ENCODE measurements at places on chromosomes 7 and 10.

DNA sequence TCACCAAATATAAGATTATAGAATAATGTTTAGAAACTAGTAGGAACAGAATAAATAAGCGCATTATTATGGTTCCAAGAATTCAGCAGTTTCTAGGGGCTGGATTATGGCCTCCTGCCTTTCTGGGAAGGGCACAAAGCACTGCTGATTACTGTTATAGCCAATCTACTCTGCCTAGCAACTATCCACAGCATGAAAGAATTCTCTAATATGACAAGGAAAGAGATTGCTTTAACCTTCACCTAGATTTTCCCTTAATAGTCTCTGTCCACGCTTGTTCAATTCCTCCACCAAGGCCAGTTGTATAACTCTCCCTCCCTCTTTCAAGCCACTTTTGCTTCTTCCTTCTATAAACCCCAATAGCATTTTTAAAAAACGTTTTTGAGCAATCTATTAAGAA, 1033.6 kb upstream of the LRRTM3 start:
- H3K27me3 ChIP-seq = no peaks in the 10 kb centered on the region
- no peak overlapping the region for H3K4me3 ChIP-seq
- H3K36me3 ChIP-seq = no peaks in the 10 kb centered on the region
- H3K27ac ChIP-seq = no peak overlapping the region

DNA sequence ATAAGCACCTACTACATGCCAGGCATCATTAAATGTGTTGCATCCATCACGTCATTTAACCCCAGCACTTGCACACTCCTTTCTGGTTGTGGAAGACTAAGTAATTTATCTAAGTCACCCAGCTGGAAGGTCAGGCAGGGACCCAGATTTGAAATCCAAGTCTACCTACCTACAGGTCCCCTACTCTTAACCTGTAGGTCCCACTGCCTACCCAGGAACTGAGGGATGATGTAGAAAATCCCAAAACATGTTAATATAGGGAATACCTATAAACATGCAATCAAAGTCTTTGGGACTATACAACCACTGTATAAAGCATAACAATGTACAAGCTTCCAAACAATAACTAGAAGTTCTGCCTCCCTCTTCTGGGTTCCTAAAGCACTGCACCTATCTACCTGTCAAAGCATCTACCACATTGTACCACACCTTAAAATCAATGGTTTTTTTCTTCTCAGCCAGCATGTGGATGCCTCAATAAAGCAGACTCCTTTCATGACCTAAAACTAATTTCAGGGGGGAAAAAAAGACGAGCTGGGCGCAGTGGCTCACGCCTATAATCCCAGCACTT, 5.6 kb downstream of the IL6 start:
- no peaks in the 10 kb centered on the region for H3K27me3 ChIP-seq
- H3K27ac ChIP-seq = no peak overlapping the region
- no peak for DNase-seq
- no peaks in the 10 kb centered on the region for H3K36me3 ChIP-seq
- H3K4me3 ChIP-seq = no peak overlapping the region

- H3K4me1 ChIP-seq = peaks cover 15% of the 10 kb centered on the region
- DNase-seq = no peak
- H3K4me3 ChIP-seq = no peak overlapping the region
- no peaks in the 10 kb centered on the region for H3K27me3 ChIP-seq
Observed at GRCh38 chr7:135977742-135978066, 545 bp upstream of the MTPN start.

DNA sequence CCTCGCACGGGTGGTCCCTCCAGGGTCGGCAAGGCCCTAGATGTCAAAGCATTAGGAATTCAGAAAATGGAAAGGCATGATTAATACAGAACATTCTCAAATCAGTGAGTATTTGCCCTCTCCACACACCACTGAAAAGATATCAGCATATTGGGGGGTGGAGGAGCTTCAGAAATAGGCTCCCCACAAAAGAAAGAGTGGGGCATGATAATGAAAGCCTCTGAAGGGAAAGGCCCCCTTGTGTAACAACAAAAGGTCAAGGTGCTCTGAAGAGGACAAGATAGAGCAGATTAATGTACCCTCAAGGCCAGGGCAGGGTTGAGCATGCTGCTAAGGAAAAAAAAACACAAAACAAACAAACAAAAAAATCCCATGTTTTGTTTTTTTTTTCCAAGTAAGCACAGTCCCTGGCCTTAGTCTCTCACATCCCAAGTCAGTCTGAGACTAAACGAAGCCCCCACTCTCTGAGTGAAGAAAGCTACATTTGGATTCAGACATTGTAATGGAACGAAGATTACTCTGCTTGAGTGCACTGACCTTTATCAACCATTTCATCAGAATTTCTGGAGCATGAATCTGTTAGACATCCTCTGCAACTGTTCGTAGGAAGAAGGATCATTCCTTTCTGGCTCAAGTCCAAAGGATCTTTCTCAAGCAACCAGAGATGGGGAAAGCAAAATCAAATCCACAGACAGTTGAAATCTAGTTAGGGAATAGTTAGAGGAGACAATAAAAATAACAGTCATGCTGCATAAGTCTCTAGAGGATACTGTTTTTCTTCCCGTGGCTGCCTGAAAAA, 27.4 kb upstream of the DGKI start:
- DNase-seq = no peak
- H3K4me3 ChIP-seq = no peak overlapping the region
- H3K27ac ChIP-seq = no peak overlapping the region
- H3K4me1 ChIP-seq = no peaks in the 10 kb centered on the region

GRCh38 chr10:21516242-21517131, 9.0 kb downstream of the SKIDA1 start:
- H3K4me3 ChIP-seq = peak overlapping the region; percentile 74
- H3K36me3 ChIP-seq = no peaks in the 10 kb centered on the region
- peak; percentile 61 for DNase-seq
- H3K4me1 ChIP-seq = peaks cover 6% of the 10 kb centered on the region
- H3K27ac ChIP-seq = peak overlapping the region; percentile 79
- no peaks in the 10 kb centered on the region for H3K27me3 ChIP-seq

DNA sequence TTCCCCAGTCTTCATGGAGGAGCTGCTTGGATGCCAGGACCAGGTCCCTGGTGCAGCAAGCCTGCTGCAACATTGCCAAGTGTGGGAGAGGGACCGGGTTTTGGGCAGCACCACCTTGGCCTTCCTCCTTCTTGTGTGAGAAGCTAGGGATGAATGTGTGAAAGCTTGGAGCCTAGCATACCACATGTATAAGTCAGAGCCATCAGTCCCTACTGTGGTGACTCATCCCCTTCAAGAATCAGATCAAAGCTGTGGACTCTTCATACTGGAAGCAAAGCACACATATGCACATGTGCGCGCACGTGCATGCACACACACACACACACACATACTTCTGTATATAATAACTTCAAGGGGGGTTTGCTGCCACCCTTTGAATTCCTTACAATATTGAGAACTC, 527.8 kb downstream of the LRMDA start:
- no peaks in the 10 kb centered on the region for H3K36me3 ChIP-seq
- H3K27me3 ChIP-seq = no peaks in the 10 kb centered on the region
- H3K4me3 ChIP-seq = no peak overlapping the region
- no peak for DNase-seq

- H3K36me3 ChIP-seq = no peaks in the 10 kb centered on the region
- no peak overlapping the region for H3K27ac ChIP-seq
- H3K4me3 ChIP-seq = peak overlapping the region; percentile 59
- no peaks in the 10 kb centered on the region for H3K4me1 ChIP-seq
- DNase-seq = peak; percentile 72
Observed at GRCh38 chr7:45574669-45575500, 717 bp downstream of the ADCY1 start.

DNA sequence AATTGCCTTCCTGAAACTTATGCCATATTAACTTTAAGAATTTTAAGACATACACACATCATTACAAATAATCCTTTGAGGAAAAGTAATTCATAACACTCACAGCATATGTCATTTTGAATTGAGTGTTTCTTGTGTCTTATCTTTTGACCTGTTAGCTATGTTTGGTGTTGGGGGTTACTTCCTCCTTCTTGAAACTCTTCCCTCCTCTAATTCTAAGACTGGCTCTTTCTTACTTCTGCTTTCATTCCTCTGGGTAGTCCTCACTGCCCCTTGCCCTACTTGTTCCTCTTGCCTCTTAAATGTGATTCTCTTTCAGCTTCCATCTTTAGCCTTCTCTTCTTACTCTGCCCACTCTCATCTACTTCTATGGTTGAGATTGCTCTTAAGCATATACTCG, 28.3 kb upstream of the PIP4K2A start:
- H3K27me3 ChIP-seq = no peaks in the 10 kb centered on the region
- DNase-seq = no peak
- H3K4me3 ChIP-seq = no peak overlapping the region

GRCh38 chr10:18109341-18109870, 30.8 kb upstream of the CACNB2 start:
- H3K4me3 ChIP-seq = no peak overlapping the region
- H3K27ac ChIP-seq = no peak overlapping the region
- DNase-seq = no peak
- no peaks in the 10 kb centered on the region for H3K36me3 ChIP-seq
- no peaks in the 10 kb centered on the region for H3K4me1 ChIP-seq

GRCh38 chr10:55146032-55146431, 345.0 kb upstream of the PCDH15 start:
- no peaks in the 10 kb centered on the region for H3K27me3 ChIP-seq
- no peaks in the 10 kb centered on the region for H3K4me1 ChIP-seq
- no peaks in the 10 kb centered on the region for H3K36me3 ChIP-seq
- DNase-seq = no peak
- H3K27ac ChIP-seq = no peak overlapping the region
- no peak overlapping the region for H3K4me3 ChIP-seq

- H3K36me3 ChIP-seq = no peaks in the 10 kb centered on the region
- no peak for DNase-seq
- H3K4me3 ChIP-seq = no peak overlapping the region
- H3K4me1 ChIP-seq = no peaks in the 10 kb centered on the region
- H3K27ac ChIP-seq = no peak overlapping the region
Observed at GRCh38 chr10:89339875-89340274, 12.1 kb downstream of the IFIT3 start.

- H3K4me3 ChIP-seq = no peak overlapping the region
- H3K4me1 ChIP-seq = no peaks in the 10 kb centered on the region
- no peak for DNase-seq
- H3K36me3 ChIP-seq = no peaks in the 10 kb centered on the region
- no peak overlapping the region for H3K27ac ChIP-seq
Observed at GRCh38 chr10:77099136-77099535, 538.5 kb downstream of the KCNMA1 start.

DNA sequence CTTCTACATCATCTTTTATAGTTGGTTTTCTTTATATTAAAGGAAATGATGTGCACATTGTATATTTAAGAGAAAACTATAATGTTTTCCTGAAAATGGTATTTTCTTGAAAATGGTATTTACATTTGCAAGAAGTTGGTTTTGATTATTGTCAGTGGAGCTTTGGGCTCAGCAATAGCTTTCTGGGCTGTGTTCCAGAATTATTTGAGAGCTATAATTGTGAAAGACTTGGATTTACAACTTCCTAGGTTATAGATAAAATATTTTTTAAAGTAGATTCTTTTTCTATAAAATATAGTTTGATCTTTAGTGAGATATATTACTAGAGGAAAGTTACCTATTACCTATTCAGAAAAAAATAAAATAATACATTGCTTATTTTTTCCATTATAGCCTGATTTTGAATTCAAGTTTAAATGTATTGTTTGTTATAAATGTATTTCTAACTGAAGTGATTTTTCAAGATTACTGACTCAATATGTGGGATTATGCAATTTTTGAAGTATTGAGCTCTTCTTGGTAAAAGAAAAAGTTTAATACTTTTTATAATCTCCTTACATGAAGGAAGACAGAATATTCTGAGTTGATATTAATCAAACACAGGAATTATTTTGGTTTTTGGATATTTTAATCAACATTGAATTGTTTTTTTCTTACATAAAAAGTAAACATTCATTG, 20.2 kb downstream of the GNAI1 start:
- H3K27ac ChIP-seq = no peak overlapping the region
- H3K4me1 ChIP-seq = peaks cover 3% of the 10 kb centered on the region
- no peak for DNase-seq
- no peaks in the 10 kb centered on the region for H3K36me3 ChIP-seq
- no peaks in the 10 kb centered on the region for H3K27me3 ChIP-seq

DNA sequence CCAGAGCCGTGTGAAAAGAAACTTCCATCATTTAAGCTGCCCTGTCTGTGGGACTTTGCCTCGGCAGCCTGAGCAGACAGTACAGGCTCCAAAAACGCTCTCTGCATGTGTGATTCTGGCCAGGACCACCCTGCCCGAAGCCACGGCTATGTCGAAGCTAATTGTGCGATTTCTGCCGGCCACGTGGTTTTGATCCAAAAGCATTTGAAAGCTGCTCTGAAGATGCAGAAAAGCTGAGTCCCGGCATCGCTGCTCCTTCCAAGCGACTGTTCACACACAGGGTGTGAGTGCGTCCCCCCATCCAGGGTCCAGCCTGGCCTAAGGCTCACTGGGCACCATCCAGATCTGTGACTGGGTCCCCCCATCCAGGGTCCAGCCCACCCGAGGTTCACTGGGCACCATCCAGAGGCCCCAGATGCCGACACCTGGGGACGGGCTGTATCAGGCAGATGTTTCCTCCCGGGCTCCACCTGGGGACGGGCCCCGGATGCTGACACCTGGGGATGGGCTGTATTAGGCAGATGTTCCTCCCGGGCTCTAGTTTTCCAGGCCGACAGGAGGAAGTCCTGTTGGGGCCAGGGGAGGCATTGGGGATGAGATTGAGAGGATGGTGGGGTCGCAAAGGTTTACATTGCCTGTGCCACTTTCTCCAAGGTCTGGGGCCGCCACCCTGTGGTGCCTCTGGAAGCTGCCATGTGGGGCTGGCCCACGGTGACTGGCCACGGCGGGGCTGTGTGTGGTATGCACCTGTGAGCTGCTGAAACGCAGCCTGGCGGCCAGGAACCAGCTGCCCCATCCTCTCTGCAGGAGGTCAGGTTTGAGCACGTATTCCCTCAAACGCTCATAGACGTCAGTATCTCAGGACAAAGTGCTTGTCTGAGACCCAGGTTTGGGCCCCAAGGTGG, 527.4 kb downstream of the DNAJB6 start:
- H3K36me3 ChIP-seq = no peaks in the 10 kb centered on the region
- H3K27ac ChIP-seq = no peak overlapping the region
- no peaks in the 10 kb centered on the region for H3K27me3 ChIP-seq
- no peak for DNase-seq
- H3K4me3 ChIP-seq = no peak overlapping the region
- no peaks in the 10 kb centered on the region for H3K4me1 ChIP-seq

GRCh38 chr7:121633186-121633585, 237.1 kb upstream of the FAM3C start:
- no peaks in the 10 kb centered on the region for H3K36me3 ChIP-seq
- no peak overlapping the region for H3K27ac ChIP-seq
- H3K4me1 ChIP-seq = no peaks in the 10 kb centered on the region
- H3K4me3 ChIP-seq = no peak overlapping the region
- no peaks in the 10 kb centered on the region for H3K27me3 ChIP-seq
- no peak for DNase-seq

DNA sequence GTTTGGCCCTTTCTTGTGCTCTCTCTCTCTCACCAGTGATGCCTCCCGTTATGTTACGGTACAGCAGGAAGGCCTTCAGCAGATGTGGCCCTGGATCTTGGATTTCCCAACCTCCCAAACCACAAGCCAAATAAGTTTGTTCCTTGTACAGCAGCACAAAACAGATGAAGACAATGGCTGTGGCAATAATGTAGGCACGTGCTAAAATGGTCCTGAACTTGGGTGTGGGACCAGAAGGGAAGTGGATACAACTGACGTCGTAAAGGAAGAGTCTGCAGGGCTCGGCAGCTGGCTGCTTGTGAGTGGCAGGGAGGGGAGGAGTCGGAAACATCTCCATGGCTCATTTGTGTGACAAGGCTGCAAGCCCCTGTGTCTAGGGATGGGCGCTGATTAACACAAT, 26.8 kb downstream of the PROSER2 start:
- H3K27ac ChIP-seq = no peak overlapping the region
- H3K36me3 ChIP-seq = peaks cover 11% of the 10 kb centered on the region
- no peak overlapping the region for H3K4me3 ChIP-seq
- no peak for DNase-seq

- no peaks in the 10 kb centered on the region for H3K36me3 ChIP-seq
- no peak overlapping the region for H3K27ac ChIP-seq
- H3K4me3 ChIP-seq = no peak overlapping the region
- no peaks in the 10 kb centered on the region for H3K27me3 ChIP-seq
Observed at GRCh38 chr10:16509996-16510395, 11.7 kb downstream of the C1QL3 start.

All from pancreas (tissue), 10 donors.